ENCODE measurements at places on chromosomes 16 and 17. TPM values are rescaled to one million over a fixed set of nuclear protein-coding genes. Genes with fewer than 3 reads are reported as not detected.

The KRTAP16-1 gene
- total RNA-seq = not detected

The PRCD gene
- not detected for total RNA-seq

The PIK3R6 gene
- not detected for total RNA-seq

The KRT14 gene
- total RNA-seq = 0.34 TPM

The SLC47A1 gene
- total RNA-seq = 22.3 TPM

The NPIPA8 gene
- 0.37 TPM for total RNA-seq

The CCL18 gene
- total RNA-seq = not detected

The LITAFD gene
- total RNA-seq = not detected

The CHST6 gene
- total RNA-seq = 0.16 TPM

The NPTX1 gene
- total RNA-seq = 209 TPM

The FOXN1 gene
- total RNA-seq = 0.06 TPM

The RAP1GAP2 gene
- total RNA-seq = 22.5 TPM

The TP53TG3B gene
- total RNA-seq = 0.24 TPM

The GRIN2C gene
- 0.24 TPM for total RNA-seq

The HEATR9 gene
- not detected for total RNA-seq

The CD300LG gene
- not detected for total RNA-seq

The METTL22 gene
- total RNA-seq = 25.4 TPM

The EVPL gene
- 15.7 TPM for total RNA-seq

The TSNAXIP1 gene
- total RNA-seq = 0.64 TPM
